ENCODE measurements at places on chromosomes 7 and 10.

- no peak for DNase-seq
These were observed 31.7 kb downstream of the ARHGAP12 start for GRCh38 chr10:31896968-31897384.

DNA sequence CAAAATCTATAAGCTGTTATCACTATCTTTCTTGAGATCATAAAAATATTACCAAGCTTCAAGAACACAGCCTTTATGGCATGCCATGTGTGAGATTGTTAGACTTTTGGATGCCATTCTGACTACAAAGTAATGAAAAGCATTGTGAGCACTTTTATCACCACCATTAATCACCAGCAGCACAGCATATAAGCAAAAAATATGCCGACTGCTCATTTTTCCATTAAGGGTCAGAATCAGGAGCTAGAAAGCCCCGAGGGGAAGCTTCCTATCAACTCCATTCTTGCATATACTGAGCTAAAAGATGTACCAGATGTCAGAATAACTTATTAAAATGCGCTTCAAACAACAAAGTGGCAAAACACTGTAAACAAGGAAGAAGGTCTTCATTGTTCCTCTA lies 114.3 kb downstream of the LMBR1 start:
- no peak for DNase-seq

- DNase-seq: no peak
These were observed 184.1 kb downstream of the NOC3L start for GRCh38 chr10:94178475-94179253.

GRCh38 chr7:79009647-79010046 lies 443.8 kb downstream of the MAGI2 start:
- DNase-seq: no peak

DNA sequence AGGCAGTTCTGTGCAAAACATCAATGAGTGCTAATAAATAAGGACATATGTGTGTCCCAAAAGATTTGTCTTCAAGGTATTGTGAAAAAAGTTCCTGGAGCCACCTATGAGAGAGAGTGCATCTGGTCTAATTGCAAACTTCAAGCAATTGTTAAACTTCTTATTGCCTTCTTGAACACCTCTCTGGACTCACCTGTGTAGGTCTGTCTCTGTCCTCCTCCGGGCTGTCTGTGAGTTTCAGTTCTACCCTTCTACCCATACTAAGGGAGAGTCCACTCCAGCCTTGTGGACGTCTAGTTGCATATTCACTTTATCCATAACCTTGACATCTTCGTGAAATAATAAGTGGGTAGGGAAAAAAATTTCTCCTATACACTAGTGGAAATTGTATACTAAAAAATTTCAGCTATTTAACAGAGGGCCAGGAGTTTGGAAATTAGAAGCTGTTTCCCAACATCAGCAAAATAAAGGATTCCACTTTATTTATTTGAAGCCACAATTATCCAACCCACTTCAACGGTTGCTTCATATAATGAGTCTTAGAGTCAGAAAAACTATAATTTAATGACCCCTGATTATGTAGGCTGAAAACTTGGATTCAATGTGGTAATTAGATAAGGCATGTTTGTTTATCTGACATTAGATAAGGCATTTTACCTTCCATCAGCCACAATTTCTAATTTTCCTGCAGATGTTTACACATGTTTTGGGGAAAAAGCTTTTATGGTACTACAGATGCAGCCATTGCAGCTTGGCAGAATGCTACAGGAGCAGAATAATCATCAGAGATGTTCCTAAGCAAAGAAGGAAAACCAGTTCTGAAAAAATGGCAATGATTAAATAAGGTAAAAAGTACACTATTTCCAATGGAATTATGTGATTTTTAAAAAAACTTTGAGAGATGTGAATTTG lies 150.8 kb upstream of the FAM3C start:
- peak; percentile 17 for DNase-seq

GRCh38 chr10:30379983-30380382 lies 30.9 kb upstream of the MTPAP start:
- DNase-seq: no peak

Measured in iPS-NIHi11 (cell line).